ENCODE measurements at places on chromosomes 12 and 14.
A peak's percentile ranks its signal among the peaks of the same experiment; 100 is the strongest.

GRCh38 chr12:63922474-63922873, 78.0 kb downstream of the SRGAP1 start:
- DNase-seq, result no peak

DNA sequence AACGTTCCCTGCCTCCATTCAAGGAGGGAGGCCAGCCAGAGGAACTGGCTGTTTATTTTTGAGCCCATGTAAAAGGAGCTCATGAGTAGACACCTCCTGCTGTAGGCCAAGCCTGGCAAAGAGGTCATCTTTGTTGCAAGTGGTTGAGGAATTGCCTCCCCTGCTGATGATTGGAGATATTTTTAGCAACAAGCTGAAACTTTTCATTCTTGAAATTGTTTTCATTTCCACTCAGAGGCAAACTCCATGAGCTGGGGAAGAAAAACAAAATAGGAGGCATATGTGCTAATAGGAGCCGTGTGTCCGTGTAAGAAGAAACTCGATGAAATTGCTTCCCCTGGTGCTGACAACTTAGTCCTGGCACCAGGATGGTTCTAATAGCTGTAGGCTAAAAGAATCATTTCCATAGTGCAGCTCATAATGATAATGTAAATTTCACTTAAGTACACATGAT, 440.1 kb upstream of the FAR2 start:
- no peak for DNase-seq

GRCh38 chr12:131084341-131085011, 130.8 kb downstream of the ADGRD1 start:
- DNase-seq, result no peak

GRCh38 chr12:130633771-130634170, 82.3 kb downstream of the RIMBP2 start:
- no peak for DNase-seq

GRCh38 chr14:57009585-57010515, 199.6 kb upstream of the OTX2 start:
- no peak for DNase-seq

DNA sequence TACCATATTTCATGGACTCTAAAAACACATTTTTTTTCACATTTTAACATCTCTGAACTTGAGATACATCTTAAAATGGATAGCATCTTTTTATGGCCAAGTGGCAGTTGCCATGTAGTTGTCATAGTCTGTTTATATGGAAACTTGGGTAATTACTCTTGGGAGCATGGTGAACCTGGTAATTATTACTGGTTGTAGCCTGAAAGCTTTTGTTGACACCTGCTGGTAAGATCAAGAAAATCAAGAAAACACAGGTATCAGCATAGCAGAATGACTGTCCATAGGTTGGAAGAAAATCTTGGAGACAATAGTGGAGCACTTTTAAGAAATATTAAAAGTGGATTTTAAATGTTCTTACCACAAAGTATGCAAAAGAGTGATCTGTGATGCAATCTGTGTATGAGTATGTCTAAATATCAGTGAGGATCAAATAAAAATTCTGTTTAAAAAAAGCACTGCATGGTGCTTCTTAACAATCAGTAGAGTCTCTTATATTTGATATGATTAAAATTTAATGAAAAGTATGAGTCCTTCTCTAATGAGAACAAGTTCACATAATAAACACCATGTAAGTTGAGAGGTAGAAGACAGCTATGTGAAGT, 44.2 kb downstream of the TTC8 start:
- DNase-seq, result no peak

DNA sequence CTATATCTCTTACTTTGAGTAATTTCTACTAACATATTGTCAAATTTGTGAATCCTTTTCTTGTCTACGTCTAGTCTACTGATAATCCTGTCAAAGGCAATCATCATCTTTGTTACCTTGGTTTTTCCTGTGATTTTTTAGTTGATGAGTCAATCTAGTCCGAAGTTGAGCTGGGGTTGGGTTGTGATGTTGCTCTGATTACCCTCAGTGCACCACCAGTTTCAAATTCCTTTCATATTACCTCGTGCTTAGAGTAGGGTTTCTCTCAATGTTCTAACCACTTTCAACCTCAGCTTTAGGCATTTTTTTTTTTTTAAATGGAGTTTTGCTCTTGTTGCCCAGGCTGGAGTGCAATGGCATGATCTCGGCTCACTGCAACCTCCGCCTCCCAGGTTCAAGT, 186.8 kb downstream of the BTG1 start:
- DNase-seq, result no peak

GRCh38 chr14:82710267-82710841, 1176.7 kb upstream of the SEL1L start:
- DNase-seq, result no peak

DNA sequence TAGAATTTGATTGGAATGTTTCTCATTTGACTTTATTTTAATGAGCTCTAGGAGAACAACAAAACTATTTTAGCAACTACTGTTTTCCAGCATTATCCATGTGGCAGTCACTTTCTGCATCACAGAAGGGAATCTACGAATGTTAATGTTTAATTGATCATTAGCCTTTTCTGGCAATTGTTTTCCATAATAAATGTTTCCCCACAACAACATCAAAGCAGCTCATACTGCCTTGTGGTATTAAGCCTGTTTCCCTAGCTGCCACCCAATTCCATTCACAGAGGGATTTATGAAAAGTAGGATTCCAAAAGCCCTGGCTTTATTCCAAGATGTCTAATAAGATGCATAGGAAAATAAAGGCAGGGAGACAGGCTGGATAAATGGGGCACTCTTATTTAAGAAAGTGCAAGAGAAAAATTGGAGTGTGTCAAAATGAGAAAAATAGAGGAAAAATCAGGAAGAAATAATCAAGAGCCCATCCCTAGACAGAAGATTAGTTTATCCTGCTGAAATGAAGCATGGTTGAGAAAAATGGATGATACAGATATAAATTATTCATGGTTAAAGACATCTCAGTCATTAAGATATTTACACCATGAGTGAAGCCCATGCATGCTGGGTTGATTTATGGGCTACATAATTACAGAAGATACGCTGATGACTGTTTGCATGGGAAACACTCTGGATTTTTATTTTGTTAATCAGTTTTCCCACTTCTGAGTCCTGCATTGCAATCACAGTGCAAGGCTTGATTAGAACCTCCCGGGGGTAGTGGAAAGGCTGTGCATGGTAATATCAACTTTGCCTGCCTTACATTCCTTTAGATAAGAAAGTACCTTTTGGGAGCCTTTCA, 180.3 kb downstream of the HELB start:
- DNase-seq, result no peak

DNA sequence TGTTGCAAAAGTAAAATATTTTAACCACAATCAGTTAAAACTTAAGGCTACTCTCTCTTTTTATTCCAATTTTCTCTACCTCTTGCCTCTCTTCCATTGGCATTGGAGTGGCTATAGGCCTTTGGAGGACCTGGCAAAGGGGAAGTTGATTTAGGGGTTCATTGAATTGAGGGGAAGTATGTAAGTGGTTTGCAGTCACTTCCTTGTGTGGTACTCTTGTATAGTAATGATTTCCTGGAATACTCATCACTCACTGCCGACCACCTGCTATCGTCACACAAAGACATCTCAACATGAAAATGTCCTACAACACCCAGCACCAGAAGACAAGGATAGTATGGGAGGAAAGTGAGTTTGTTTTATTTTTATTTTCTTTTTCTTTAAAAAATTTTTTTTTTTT, 45.7 kb upstream of the CPM start:
- no peak for DNase-seq

DNA sequence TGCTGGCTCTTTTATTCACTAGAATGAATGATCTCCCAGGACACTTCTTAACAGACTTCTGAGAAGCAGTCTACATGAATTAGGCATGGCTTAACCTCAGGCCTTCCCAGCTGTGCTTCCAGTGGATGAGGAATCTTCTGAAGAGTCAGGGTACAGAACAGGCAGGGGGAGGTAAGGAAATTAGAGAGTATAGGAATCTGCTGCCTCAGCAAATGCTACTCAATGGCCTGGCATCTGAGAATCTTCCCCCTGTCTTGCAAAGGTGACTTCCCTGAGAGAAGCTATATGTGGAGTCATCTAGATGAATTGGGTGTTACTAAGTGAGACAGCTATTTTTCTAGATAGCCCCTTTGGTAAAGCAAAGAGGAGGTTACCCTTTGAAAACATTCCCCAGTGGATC, 496.2 kb upstream of the CCDC196 start:
- no peak for DNase-seq

GRCh38 chr14:22466491-22466890, 122.5 kb downstream of the DAD1 start:
- no peak for DNase-seq

- DNase-seq, result no peak
Measured at GRCh38 chr14:103667671-103668070, 38.7 kb downstream of the KLC1 start.

DNA sequence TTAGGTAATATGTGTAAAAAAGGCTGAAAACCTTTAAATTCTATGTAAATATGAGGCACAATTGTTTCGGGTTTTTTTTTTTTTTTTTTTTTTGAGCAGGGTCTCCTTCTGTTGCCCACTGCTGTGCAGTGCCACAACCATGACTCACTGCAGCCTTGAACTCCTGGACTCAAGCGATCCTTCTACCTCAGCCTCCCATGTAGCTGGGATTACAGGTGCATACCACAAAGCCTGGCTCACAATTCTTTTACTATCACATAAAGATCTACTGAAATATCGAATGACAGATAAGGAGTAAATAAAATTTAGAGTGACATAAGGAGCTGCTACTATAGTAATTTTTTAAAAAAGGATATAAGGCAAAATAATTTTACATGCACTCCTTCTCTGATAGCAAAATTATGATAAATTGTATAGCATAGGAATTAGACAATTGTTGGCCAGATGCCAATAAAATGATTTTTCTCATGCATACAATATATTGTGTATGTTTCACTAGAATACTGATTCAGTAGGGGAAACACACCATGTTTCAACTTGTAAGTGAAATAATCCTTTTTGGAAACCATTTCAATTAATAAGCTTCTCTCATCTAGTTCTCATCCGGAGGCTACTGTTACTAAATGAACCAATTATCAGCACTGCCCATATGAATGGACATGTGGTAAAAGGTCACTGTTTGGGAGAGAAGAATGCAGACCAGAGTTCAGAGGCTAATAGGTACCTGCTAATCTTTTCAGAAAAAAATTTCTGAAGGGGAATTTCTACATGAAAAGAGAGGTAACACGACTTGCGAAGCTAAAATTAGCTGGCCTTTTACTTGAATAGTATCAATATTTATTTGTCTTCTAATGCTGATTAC, 108.4 kb downstream of the PPP1R12A start:
- no peak for DNase-seq

DNA sequence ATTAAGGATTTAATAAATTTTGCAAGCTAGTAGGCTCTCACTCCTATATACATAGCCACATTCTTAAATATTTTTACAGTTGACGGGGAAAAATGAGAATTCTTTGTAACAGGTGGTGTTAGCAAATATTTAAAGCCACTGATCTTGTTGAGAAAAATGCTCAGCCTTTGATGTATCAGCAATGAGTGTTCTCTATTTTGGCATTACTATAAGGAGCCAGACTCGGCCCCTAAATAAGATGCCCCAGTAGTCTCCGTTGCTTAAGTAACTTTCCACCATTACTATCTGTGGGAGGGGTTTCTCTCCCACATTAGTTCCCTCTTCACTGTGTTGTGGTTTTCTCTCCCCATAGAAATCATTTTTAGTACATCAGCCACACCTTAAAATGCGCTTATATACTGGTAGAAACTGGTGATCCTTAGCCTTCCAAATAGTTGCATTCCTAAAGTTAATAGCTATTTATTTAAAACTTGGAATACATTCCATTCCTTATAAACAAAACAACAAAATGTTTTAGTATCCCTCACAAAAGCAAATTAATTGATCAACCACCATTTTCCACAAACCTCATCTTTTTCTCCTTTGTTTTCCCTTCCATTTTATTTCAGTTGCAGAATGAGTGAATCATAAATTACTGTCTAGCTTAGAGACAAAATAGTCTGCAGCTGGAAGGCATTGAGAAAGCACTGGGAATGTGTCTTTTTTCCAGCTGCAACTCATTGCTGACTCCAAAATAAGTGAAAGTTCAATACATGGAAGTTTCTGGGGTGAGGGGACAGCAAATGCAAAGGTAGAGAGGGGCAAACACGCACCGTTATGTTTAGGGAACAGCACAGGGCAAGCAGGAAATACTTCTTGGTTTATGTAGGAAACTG, 84.7 kb upstream of the FERMT2 start:
- DNase-seq, result no peak

DNA sequence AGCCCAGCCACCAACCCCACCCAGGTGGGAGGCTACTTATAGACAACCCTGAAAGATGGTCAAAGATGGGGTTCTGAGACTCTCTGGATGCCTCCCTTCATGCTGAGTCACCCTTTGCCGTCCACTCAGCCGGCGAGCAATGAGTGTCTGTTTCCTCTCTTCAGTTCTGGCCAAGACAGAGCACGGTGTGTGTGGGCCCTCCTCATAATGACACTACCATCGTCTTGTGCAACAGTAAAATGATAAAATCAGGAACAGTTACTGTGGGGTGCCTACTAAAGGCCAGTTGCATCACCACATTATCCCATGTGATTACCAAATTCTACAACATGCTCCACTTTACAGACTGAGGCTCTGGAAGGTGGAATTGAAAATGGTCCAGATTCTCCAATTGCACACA, 7.0 kb upstream of the BDKRB1 start:
- no peak for DNase-seq

DNA sequence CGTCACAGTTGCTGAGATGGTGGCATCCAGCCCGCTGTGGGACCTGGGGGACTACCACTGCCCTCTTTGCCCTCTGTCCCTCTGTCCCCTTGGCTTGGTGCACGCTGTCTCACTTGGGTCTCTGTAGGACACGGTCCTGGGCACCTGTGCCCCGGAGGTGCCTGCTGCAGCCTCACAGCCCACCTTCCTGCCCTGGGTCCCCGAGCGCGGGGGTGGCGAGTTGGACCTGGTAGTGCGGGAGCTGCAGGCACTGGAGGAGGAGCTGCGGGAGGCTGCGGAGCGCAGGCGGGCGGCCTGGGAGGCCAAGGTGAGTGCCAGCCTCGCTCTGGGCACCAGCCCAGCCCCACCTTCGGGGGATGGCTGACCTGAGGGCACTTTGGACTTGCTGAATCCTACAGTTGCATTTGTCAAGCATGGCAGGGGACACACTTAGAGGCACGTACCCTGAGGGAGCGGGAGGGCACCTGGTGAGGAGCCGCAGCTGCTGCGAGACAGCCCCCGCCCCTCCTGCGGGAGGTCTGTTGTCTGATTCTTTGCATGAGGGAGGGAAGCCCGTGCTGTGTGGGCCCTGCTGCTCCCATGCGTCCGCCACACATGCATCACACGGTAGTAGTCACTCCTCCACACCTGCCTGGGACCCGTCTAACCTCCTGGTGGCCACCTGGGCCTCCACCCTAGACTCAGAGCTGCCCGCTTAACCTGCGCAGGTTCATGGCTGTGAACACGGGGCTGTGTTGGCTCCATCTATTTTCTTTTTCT, 6.8 kb downstream of the TEDC1 start:
- peak; percentile 45 for DNase-seq

DNA sequence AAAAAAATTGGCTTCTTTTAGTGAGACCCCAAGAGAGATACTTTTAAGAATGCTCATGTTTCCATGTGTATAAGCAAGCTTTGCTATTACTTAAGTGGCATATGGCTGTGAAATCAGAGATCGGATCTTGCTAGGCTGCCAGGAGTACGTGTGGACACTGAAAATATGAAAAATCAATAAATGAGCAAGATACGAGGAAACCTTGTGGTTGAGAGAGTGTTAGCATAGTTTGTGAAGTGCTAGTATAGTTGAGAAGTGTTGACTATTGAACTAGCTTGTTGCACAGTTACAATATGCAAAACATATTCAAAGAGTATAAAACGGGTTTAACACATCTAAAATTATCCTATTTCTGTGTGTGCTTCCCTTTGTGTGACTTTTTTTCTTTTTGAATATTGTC, 230.9 kb upstream of the NOVA1 start:
- no peak for DNase-seq
